ENCODE measurements at places on chromosomes 16 and 17.

GRCh38 chr17:61007980-61008379 lies 330.3 kb downstream of the BCAS3 start:
- DNase-seq, result no peak

DNA sequence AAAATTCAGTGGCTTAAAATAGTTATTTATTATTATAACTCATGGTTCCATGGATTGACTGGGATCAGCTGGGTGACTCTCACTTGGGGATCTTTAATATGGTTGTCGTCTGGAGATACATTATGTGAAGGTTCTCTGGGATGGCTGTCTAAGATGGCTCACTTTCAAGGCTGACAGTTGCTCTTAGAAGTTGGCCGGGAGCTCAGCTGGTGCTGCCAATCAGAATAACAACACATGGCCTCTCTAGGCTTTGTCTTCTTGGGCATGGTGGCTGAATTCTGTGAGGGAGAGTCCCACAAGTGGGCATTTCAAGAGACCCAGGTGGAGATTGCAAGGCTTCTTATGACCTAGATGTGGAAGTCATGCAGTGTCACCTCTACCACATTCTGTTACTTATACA lies 269.7 kb downstream of the CA10 start:
- DNase-seq, result no peak

DNA sequence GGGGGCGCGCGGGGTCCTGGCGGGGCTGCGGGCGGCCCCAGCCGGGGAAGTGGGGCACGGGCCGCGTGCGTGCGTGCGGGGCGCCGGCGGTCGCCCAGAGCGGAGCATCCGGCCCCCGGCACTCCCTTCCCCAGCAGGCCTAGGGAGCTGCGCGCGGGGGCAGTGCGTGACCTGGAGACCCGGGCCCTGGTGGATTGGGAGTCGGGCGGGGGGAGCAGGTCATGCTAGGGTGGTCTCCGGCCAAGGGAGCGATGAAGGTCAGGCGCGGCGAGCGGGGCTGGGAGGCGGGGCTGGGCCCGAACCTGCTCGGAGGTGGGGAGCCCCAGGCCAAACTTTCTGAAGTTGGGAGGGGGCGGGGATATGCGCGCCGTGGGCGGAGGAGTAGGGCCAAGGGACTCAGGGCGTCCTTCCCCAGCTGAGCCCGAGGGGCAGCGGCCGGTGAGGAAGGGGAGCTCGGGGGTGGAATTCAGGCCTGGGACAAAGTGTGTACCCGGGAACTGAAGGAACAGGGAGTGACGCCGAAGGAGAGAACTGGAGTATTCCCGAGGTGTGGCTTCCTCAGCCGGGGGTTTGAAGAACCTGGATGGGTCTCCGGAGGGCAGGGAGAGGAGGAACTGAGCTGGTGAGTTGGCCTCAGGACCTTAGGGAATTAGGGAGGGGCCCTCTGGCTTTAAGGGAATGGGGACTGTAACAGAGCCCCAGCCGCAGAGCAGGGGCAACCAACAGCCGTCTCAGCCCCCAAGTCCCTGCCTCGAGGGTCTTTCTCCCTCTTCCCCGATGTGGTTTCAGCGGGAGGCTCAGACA lies 589 bp downstream of the XYLT2 start:
- DNase-seq, result peak; percentile 63

GRCh38 chr17:17324616-17325015 lies 21.4 kb downstream of the NT5M start:
- no peak for DNase-seq

GRCh38 chr16:90032674-90033331 lies 13.5 kb upstream of the DBNDD1 start:
- no peak for DNase-seq

- DNase-seq, result peak; percentile 83
These were observed 8.6 kb downstream of the LGALS3BP start for GRCh38 chr17:78970834-78971755.

DNA sequence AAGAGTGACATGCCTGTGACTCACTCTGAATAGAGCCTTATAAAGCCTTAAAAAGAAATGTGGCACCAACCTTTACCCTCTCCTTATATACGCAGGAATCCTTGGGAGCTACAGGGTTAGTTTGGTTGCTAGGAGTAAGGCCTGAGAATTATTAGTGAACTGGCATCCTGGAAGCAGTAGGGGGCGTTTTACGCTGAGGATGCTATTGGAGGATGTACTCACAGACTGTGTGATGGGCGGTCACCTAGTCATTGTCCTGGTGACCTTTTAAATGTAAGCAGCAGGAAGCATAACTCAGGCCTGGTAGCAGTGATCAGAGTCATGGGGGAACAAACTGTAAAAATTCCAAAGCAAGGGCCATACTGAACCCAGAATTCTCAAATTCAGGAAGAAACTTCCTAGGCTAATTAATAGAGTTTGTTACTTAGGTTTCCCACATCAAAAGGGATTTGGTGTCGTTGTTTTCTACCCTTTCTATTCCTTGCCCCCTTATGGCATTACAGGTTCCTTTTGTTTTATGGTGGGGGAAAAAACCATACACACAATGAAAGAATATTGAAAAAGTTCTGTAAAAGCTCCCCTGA lies 153.8 kb downstream of the SNX11 start:
- peak; percentile 20 for DNase-seq

DNA sequence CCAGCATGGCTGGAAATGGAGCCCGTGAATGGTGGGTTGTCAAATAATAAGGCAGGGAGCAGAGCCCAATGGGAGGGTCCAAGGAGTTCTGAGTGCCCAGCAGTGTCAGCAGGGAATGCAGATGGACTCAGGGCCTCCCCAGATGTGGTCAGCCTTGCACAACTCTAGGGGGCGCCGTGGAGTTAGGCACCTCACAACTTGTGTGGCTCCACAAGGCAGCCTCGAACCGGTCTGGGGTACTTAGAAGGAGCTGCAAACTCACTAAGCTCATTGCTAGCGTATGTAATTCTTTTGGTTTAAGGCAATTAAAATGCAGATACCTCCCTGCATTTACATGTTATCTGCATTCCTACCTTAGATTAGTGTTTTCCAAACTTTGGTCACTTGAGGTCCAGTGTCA lies 18.1 kb downstream of the IRF8 start:
- DNase-seq, result peak; percentile 51

- DNase-seq, result no peak
These were observed 44.2 kb upstream of the NDRG4 start for GRCh38 chr16:58455750-58456149.

DNA sequence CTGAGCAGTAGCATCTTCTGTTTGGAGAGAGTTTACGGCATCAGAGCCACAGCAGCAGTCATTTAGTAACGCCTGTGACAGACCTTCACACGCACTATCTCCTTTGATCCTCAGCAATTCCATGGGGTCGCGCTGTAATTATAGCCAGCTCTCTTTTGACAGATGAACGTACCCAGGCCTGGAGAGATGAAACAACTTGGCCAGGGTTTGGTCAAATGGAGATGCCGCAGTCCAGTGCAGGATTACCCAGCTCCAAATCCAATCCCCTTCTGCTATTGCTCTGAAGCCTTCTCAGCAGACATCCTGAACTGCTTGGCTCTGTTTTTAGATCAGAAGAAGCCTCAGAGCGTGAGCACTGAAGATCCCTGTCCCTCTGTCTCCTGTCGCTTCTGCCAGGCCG lies 83.9 kb downstream of the SOX9 start:
- DNase-seq, result no peak

DNA sequence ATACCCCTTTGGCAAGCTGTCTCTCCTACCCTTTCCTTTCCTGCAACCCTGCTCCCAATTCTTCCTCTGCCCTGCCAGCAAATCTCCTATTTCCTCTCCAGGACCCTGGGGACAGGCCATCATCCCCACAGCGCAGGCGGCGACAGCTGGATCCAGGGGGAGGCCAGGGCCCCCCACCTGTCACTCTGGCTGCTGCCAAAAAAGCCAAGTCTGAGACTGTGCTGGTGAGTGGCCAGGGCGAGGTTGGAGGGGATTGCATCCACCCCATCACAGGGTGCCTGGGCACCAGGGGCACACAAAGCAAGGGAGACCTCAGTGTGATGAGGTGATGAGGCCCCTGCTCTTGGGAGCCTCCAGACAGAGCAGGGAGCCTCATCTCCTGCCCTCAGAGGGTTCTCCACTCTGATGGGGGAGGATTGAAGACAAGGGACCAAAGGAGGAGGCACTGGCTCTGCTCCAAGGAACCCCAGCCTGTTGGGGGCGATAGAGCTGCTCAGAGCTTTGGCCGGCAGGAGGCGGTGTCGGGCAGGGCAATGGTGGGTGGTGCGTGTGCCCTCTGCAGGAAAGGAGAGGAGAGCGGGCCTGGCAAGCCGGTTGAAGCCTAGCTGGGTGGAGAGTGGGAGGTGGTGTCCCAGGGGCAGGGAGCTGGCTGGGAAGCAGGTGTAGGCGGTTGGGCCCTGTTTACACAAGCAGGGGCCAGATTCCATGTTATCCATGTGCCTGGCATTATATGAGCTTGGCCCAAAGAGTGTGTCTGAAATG lies 15.6 kb upstream of the PDK2 start:
- DNase-seq, result peak; percentile 38

DNA sequence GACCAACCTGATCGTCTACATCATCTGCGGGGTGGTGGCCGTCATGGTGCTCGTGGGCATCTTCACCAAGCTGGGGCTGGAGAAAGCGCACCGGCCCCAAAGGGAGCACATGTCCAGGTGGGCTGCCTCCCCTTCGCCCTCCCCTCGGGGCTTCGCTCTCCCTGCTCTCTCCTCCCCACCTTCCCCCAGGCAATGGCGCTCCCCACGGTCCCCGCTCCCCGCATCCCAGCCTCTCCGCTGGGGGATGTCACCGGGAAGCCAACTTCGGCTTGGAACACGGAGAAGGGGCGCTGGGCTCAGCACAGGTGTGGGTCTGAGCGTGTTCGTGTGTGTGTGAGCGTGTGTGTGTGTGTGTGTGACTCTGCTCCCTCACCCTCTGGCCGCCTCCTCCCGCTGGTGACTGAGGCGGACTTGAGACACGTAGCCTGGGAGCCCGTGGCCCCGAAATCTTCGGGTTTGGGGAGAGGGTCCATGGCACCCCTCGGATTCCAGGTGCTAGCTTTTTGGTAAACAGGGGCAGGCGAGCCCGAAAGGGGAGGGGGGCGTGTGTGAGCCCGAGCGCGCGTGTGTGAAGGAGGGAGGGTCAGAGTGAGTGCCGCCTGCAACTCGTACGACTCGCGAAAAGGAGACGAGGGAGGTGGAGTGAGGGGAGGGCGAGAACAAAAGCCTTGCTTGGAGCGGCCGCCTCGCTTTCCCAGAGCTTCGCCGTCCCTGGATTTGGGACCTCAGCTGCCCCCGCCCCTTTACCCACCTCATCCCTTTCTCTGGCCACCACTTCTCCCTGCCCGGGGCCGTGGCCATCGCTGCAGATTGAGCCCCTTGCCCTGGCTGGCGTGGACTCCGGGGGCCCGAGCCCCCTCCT lies 1.3 kb downstream of the SHISA9 start:
- no peak for DNase-seq

- DNase-seq, result peak; percentile 91
These were observed 1.5 kb downstream of the TNFRSF12A start for GRCh38 chr16:3021449-3022207.

DNA sequence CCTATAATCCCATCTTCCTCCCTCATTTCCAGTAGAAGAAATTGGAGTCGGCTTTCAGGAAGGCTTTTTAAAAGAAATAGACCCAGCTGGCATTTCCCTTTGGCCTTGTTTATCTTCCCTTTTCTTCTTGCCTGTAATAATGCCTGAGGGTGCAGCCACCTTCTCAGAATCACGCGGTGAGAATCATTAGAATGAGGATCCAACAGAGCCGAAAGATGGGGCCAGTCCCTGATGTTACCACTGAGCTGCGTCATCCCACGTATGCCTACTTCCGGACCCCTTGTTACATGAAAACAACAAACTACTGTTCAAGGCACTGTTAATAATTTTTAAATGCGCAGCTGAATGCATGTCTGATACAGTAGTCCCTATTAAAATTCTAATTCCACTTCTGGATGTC lies 24.1 kb downstream of the SDR42E1 start:
- no peak for DNase-seq

DNA sequence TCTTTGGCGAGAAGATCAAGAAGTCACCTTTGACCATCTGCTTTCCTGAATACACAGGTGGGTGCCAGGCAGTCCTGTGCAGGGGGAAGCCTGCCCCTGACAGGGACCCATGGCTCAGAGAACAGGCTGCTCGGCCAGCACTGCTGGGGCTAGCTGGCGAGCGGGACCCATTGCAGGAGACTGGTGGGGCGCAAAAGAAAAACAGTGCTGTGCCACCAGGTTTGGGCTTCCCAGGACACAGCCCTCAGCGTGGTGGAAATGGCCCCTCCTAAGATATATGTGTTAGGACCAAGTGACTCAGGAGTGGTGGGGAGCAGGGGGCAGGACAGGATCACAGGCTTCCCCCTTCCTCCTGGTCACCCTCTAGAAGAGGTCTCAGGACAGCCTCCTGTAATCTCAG lies 73.9 kb downstream of the AMFR start:
- no peak for DNase-seq

- no peak for DNase-seq
These were observed 4.4 kb downstream of the GPS1 start for GRCh38 chr17:82055965-82056728.

GRCh38 chr17:33475594-33475993 lies 182.5 kb upstream of the ASIC2 start:
- no peak for DNase-seq

DNA sequence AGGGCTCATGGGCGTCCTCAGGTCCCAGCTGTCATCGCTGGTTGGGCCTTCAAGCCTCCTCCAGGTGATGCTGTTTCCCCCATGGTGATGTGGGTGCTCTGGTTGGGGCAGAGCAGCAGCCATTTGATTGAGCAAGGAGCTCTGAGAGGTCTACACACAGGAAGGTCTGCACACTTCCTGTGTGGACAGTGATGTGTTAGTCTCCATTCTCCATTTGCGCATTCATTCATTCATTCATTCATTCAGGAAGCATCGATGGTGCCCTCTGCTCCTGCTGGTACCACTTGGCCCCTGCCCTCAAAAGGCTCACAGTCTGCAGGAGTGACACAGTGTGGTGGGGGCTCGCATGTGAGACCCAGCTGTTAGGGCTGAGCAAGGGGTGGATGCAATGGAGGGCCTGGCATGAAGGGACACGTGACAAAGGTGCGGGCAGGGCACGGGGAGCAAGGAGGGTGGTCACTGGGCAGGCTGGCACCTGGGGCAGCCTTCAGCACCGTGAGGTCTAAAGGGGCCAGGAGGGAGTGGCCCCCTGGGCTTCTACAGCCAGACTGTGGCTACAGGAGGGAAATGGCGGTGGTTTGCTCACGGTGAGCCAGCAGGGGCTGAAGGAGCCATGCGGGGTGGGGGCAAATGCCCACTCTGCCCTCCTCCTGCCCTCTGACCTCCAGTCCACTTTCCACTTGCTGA lies 1.5 kb downstream of the ADGRG3 start:
- no peak for DNase-seq

- DNase-seq, result peak; percentile 79
These were observed at the start of gene ATP2A3 for GRCh38 chr17:3964203-3965117. TSS of gene ATP2A3 (minus strand) at chr17:3964437. CDS start at chr17:3964291, 146 bp downstream.

GRCh38 chr17:3723188-3723555 lies 531 bp upstream of the HASPIN start:
- DNase-seq, result no peak

- no peak for DNase-seq
These were observed 10.4 kb downstream of the SULT1A2 start for GRCh38 chr16:28586466-28586865.

- no peak for DNase-seq
These were observed 467.8 kb downstream of the MAF start for GRCh38 chr16:79132701-79133100.

- DNase-seq, result no peak
These were observed 6.7 kb upstream of the PRPSAP2 start for GRCh38 chr17:18851201-18851600.

GRCh38 chr17:1030684-1031532 lies 34.0 kb downstream of the TIMM22 start:
- no peak for DNase-seq
